ENCODE measurements at places on chromosomes 2 and 18. TPM values are rescaled to one million over a fixed set of nuclear protein-coding genes. Genes with fewer than 3 reads are reported as not detected.

DNA sequence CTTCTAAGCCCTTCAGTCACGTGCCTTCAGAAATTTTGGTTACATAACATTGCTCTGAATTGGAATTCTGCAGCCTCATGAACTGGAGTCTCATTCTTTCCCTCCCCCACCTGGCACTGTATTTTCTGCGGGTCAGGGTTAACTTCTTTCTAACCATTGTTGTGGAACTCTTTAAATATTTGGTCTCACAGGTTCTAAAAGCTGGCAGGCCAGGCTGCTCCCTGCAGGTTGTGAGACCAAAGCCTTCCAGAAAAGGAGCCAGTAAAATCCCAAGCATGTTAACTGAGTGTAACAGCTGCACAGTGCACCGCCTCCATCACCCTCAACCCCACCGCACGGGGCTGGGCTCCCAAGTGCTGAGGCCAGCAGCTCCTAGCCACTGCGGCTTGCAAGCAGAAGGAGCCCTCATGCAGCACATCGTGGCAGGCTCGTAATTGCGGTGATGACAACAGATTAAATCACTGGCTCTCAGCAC lies 174.1 kb upstream of the ALPP start:
- no peak overlapping the region for H3K4me3 ChIP-seq
- no peaks in the 10 kb centered on the region for H3K27me3 ChIP-seq

DNA sequence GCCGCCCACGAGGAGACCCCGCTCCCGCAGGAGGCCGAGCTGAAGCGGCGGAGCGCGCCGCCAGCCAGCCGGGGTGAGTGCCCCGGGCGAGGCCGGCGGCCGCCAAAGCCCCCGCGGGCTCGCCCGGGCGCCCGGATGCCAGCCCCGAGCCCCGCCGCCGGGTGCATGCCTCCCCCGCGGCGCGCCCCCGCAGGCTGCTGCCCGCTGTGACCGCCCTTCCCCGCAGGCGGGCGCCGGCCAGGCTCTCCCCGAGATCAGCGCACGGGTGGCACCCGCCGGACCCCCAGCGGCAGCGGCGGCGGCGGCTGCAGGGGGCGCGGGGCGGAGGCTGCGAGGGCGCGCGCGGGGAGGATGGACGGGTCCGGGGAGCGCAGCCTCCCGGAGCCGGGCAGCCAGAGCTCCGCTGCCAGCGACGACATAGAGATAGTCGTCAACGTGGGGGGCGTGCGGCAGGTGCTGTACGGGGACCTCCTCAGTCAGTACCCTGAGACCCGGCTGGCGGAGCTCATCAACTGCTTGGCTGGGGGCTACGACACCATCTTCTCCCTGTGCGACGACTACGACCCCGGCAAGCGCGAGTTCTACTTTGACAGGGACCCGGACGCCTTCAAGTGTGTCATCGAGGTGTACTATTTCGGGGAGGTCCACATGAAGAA lies 470 bp downstream of the KCNF1 start:
- H3K27ac ChIP-seq: no peak overlapping the region
- H3K4me1 ChIP-seq: no peaks in the 10 kb centered on the region
- H3K36me3 ChIP-seq: no peaks in the 10 kb centered on the region
- H3K4me3 ChIP-seq: peak overlapping the region; percentile 60

DNA sequence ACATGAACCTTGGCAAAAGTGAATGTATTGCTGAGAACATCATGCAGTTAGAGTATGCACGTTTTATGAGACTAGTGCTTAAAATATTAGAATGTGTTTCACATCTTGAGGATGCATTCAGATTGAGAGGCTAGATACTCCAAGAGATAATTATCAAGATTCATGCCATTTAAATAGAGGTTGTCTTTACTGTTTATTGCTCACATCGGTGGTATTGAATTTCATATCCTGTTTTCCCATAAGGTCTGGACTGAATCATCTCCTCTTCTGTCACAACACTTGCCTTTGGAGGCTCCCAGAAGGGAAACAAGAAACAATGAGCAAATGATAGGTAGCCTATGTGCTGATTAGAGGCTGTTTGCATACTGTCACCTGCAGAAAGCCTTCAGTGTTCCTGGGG lies 83.8 kb downstream of the CLHC1 start:
- no peaks in the 10 kb centered on the region for H3K36me3 ChIP-seq
- no peak for DNase-seq
- H3K4me1 ChIP-seq: peaks cover 10% of the 10 kb centered on the region
- H3K27ac ChIP-seq: no peak overlapping the region

Gene SCTR
- total RNA-seq: not detected

Gene NPPC
- not detected for total RNA-seq

All from osteoblast (primary cell).